Activated CD8-positive, alpha-beta memory T cell treated with anti-CD3 and anti-CD28 coated beads, Interleukin-2, amount 10 ng/mL, durations not matched to agents 7 days and 5 days (primary cell): ENCODE measurements at places on chromosomes 7 and 10.

GRCh38 chr7:38462819-38463218 is 168.4 kb downstream of the AMPH start:
- no peak for DNase-seq

DNA sequence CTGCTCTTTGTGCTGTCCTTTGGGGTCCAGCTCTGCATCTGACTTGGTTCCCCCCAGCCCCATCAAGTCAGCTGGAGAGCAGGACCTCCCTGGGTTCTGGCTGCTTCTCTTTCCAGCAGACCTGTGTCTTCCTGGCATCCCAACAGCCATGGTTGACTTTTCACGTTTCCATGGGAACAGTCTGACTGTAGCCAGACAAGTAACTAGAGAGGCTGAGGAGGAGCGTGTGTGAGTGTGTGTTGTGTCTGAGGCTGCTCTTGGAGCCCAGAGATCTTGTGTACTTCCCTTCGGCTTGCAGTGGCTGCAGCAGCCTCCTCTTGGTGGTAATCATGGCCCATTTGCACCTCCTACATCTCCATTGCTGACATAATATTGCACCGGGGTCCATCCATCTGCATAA is 332.0 kb downstream of the RPS24 start:
- DNase-seq, result no peak

DNA sequence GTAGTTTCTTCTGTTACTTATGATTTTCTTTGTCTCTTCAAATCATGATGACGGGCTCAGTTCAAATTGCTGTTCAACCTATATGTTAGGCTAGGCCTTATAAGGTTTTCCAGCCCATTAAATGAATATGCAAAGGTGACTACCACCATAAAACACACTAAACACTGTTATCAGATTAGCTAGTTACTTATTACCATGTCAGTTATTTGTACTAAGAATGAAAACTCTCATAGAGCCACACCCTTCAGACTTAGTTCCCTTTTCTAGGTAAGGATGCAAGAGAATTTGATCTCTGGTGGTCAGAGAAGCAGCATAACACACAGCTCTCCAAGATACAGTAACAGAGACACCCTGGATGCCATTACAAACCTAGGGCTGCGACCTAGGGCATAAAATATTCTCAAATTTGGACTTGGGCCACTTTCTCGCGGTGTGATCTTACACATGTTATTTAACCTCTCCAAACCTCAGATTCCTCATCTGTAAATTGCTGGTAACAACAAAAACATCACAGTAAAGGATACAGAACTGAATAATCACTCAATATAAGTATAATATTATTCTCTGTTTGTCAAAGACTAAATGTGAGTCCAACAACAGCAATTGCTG is 35.6 kb downstream of the ANKMY2 start:
- DNase-seq, result no peak

- DNase-seq, result peak; percentile 62
These were observed 18.5 kb downstream of the BICC1 start for GRCh38 chr10:58531084-58531695.

DNA sequence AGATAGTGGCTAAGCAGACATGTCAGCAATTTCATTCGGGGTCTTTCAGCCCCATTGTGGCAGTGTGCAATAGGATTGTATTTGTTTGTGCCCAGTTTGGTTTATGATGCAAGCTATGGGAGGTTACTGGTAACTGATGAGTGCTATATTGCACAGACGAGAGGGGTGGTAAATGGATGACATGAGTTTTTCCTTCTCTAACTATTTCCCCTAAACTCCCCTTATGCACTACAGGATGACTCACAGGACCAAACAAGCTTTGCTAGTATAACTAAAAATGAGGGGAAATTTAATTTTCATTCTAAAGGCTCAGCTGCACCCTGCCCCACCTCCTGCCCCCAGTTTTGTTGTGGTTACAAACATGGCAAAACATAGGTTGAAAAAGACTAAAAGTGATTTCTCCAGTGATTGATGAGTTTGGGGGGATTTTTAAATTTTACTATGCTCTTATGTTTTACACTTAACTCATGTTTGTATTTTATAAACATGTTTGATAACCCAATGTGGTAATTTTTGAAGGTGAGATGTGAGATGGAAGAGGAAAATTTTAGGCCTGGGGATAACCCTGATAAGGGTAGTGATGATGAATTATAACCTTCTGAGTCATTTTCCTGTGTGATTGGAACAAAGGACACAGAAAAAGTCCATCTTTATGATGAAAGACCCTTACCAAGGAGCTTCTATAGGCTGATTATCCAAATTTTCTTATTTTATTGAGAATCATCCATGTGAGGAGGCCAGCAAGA is 60.8 kb upstream of the NAMPT start:
- DNase-seq, result peak; percentile 56

- no peak for DNase-seq
These were observed 147.2 kb upstream of the FAM171A1 start for GRCh38 chr10:15518250-15518649.

DNA sequence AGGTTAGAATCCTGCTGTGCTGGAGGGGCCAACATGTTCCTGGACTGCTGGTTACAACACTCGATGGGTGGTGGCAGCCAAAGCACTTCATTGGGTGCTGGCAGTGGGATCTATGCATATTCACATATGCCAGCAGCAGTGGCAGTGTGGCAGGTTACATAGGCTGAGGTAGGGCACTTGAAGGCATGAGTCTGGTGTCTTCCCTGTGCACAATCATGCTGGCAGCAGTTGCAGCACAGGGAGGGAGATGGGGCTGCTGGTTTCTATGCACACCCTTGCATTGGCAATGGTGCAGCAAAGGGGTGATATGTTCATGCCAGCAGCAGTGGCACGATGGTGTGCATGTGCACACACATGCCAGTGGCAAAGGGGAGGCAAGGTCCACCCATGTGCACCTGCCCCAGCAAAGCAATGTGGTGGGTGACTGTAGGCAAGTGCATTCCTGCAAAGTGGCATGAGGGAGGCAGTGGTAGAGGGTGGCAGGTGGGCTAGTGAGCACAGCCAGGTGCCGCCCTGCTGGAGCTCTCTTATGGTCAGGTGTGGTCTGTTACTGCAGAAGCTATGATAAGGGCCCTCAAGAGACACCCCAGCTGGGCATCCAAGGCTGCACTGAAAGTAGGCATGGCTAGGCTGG is 356.2 kb upstream of the STEAP1 start:
- DNase-seq, result no peak

GRCh38 chr10:108500396-108500795 is 1335.9 kb upstream of the SORCS1 start:
- no peak for DNase-seq

DNA sequence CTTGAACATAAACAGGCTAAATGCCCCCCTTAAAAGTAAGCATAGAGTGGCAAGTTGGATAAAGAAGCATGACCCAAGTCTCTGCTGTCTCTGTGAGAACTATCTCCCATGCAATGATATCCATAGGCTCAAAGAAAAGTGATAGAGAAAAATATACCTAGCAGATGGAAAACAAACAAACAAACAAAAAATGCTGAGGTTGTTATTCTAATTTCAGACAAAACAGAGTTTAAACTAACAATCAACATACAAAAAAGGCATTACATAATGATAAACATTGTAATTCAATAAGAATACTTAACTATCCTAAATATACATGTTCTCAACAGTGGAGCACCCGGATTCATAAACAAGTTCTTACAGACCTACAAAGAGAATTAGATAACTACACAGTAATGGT is 626.2 kb upstream of the CNTNAP2 start:
- DNase-seq, result no peak

DNA sequence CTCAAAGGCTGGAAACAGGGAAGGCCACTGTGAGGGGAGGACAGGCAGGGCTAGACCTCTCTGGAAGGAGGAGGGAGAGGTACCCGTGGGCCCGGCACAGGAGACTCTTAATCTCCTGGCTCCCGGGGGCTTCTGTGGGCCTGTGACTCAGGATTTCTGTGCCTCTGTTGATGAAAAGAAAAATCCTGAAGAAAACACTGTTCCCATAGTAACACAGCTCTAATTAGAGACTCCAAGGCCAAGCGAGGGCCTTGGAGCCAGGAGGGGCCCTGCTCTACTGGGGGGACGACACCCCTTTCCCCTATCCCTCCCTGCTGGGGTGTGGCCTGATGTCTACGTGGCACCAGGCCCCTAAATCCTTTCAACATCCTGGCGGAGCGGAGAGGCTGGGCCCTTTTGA is 174.1 kb upstream of the TNRC18 start:
- DNase-seq, result no peak

- no peak for DNase-seq
These were observed 33.0 kb upstream of the CTBP2 start for GRCh38 chr10:125193306-125193877.

- no peak for DNase-seq
These were observed 25.3 kb downstream of the CCDC126 start for GRCh38 chr7:23622506-23622925.

DNA sequence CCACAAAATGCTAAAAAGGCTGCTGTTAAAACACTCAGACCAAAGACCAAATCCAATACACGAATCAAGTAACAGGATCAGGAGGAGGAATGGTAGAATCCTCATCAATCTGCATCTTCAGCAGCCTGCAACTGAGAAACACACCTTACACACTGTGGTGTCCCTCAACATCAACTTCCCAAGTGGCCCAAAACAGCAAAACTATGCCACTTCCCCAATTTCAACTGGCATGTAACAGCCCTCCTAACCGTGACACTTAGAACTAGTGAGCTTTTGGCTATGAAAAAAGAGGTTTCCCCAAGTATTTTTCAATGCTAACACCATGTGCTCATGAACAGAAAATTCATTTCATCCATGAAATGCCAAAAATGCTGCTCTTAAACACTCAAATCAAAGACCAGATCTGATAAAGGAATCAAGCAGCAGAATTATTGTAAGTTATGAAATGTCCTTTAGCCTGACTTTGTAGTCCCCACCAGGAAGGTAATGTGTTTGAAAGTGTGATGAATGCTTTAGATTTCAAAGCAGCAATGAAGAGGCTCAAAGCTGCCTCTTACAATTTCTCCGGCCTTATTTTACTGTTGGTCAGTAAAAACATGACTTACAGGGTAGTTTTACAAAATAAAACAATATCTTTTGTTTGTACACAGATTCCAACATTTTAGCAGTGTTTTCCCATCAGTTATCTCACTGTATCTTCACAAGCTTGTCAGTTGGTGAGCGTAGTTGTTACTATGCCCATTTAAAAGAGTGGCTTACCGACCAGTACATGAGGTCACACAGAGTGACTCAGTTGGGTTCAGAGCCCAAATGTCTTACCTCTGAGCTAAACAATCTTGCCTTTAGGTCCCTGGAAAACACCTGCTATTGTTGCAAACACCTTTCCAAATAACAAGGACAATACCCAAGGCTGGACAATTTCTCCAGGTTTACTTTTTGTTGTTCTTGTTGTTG is 65.7 kb upstream of the ASAH2 start:
- no peak for DNase-seq

GRCh38 chr7:25318047-25318446 is 89.8 kb upstream of the NPVF start:
- no peak for DNase-seq

DNA sequence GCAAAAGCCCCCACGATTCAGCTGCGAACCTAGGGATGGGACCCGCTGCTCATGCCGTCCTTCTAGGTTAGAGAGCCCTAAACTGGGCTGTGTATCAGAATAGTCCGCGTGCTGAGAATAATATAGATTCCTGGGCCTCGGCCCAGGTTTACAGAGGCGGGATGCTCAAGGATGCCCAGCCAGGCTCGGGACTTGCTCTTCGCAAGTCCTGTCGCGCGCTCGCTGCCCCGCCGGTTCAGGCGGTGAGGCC is 266 bp upstream of the STMP1 start:
- DNase-seq, result peak; percentile 45

GRCh38 chr7:19830604-19831003 is 57.2 kb upstream of the TMEM196 start:
- no peak for DNase-seq

DNA sequence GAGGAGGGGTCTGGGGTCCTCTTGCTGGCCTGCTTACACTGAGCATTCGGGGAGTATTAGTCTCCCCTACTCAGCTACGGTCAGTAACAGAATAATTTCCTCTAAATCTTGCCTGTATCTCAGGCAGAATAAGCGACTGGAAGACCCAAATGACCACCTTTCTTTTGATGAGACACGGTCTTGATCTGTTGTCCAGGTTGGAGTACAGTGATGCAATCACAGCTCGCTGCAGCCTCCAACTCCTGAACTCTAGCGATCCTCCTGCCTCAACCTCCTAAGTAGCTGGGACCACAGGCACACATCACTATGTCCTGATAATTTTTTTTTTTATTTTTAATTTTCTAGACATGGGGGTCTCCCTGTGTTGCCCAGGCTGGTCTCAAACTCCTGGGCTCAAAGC is 17.2 kb downstream of the CCL24 start:
- no peak for DNase-seq

DNA sequence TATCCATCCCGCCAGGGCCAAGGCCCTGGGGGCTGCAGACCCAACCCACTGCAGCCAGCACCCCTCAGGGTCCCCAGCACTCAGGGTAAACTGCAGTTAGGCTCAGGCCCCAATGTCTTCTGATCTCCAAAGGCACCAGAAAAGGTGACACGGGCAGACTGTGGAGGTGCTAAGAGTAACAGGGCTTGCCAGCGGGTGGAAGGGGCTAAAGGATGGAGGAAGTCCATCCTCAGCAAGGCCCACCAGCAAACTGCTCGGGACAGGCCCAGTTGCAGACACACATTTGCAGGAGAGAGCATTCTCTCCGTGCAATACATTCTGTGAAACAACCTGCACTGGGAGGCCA is 95.6 kb upstream of the DDC start:
- DNase-seq, result no peak

DNA sequence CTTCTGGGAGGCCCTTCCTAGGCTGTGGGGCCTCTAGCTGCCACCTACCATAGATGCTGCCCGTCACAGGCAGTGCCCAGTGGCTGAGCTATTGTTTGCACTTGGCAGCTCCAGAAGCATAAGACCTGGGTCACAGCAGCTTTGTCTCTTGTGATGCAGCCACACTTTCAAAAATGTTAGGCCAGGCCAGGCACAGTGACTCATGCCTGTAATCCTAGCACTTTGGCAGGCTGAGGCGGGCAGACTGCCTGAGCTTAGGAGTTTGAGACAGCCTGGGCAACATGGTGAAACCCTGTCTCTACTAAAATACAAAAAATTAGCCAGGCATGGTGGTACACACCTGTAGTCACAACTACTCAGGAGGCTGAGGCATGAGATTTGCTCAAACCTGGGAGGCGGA is 9.5 kb upstream of the KAZALD1 start:
- no peak for DNase-seq

- DNase-seq, result no peak
These were observed 545.1 kb downstream of the AUTS2 start for GRCh38 chr7:70143075-70144044.

- DNase-seq, result no peak
These were observed 77.7 kb upstream of the GNA12 start for GRCh38 chr7:2921653-2922347.

GRCh38 chr7:37076668-37077067 is 352.4 kb upstream of the AOAH start:
- DNase-seq, result no peak

GRCh38 chr7:26813432-26813831 is 51.0 kb downstream of the SKAP2 start:
- DNase-seq, result no peak

- DNase-seq, result no peak
These were observed 141.0 kb upstream of the COL1A2 start for GRCh38 chr7:94253686-94254085.

- DNase-seq, result no peak
These were observed 9.8 kb downstream of the CDHR1 start for GRCh38 chr10:84204122-84204521.
